ENCODE measurements at places on chromosomes 12 and 14. TPM values are rescaled to one million over a fixed set of nuclear protein-coding genes. Genes with fewer than 3 reads are reported as not detected.

The CCDC38 gene
- total RNA-seq = not detected

The COL2A1 gene
- 0.34 TPM for total RNA-seq

The CARMIL3 gene
- total RNA-seq = 108 TPM

The TSPAN8 gene
- total RNA-seq = 1.6 TPM

Measured in glutamatergic neuron (in vitro differentiated cells).